ENCODE measurements at places on chromosomes 6 and 20.

DNA sequence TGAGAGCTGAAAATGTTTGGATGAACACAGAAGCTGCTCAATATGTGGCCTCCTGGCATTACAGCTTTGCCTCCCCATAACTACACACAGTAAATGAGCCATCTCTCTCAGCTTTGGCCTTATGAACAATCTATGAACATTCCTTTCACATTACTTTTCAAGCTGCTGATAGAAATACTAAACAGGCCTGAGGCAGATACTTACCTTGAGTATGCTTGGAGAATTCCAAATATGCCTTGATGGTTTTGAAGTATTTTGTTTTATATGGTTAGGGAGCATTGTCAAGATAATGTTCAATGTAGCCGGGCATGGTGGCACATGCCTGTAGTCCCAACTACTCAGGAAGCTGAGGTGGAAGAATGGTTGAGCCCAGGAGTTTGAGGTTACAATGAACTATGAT lies 104.5 kb downstream of the CD24 start:
- no peak for DNase-seq

GRCh38 chr6:19309661-19310060 lies 527.5 kb upstream of the ID4 start:
- DNase-seq, result no peak

- DNase-seq, result no peak
Measured at GRCh38 chr6:135992739-135993138, 141.2 kb downstream of the PDE7B start.

GRCh38 chr6:63444768-63445167 lies 125.0 kb upstream of the LGSN start:
- no peak for DNase-seq

DNA sequence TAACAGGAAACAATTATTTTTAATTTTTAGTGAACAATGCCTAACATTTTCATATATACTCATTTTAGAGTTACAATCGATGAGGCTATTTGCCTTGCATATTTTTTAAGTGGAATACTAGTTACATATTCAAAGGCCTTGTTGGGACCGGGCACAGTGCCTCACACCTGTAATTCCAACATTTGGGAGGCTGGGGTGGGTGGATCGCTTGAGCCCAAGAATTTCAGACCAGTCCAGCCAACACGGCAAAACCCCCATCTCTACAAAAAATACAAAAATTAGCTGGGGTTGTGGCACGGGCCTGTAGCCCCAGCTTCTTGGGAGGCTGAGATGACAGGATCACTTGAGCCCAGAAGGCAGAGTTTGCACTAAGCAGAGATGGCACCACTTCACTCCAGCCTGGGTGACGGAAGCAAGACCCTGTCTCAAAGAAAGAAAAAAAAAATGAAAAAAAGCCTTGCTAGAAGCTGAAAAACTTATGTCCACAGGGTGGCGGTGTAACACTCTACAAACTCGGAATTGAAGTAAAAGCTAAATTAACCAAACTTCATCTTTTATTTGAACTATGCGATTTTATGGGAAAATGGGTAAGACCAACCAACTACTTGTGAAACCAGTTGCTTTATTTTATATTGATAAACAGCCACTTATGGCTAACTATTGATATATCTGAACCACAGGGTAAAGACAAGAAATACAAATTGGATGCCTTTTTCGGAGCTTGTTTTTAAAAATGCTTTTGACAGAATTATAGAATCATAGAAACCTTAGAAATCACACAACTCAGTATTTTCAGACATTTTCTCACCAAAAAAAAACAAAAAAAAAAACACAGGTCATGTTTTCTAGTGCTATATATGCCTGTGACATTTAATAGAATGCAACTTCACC lies 24.1 kb upstream of the ROS1 start:
- peak; percentile 60 for DNase-seq

DNA sequence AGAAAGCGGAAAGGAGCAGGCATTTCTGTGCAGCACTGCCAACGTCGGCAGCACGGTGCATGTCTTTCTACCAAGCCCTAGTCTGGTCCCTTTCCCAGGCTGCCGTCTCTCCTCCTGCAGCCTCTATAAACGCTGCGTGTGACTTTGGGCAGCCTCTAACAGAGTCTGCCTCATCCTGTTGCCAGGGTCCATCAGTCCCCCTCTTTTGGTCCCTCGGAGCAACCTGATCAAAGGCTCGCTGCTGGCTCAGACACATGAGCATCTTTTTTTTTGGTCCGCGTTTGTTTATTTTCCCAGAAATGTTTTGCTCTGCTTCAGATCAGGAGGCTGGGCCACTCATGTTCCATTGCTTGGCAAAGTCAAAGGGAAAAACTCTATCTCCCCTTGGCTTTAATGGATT lies 166.8 kb upstream of the CST7 start:
- no peak for DNase-seq

DNA sequence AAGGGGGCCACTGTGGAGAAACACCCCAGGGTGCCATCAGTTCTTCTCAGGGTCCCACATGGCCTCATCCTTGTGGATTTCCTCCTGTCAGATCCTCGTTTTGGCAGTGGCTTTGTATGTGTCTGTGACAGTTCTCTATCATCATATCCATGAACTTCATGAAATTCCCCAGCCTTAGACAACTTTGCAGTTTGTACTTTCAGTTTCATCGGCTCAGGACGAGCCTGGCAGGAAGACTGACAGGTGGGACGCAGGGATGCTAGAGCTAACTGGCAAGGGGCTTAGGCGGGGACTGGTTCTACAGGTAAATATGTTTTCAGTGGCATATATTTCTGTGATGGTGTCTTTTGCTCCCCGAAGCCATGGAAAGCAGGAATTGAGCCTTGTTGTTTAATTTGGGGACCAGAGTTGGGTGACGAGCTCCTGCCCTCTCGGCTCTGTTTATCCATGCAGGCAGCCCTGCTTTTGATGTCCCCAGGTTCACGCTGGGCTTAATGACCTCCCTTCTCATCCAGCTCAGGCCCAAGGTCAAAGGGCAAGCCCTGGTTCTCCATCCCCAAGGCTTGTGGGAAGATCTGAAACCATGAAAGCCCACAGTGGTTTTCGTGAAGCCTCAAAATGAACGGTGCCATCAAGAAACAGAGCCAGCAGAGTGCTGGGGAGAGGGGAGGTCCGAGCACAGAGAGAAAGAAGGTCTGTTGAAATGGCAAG lies 11.2 kb downstream of the SDCBP2 start:
- DNase-seq, result no peak

DNA sequence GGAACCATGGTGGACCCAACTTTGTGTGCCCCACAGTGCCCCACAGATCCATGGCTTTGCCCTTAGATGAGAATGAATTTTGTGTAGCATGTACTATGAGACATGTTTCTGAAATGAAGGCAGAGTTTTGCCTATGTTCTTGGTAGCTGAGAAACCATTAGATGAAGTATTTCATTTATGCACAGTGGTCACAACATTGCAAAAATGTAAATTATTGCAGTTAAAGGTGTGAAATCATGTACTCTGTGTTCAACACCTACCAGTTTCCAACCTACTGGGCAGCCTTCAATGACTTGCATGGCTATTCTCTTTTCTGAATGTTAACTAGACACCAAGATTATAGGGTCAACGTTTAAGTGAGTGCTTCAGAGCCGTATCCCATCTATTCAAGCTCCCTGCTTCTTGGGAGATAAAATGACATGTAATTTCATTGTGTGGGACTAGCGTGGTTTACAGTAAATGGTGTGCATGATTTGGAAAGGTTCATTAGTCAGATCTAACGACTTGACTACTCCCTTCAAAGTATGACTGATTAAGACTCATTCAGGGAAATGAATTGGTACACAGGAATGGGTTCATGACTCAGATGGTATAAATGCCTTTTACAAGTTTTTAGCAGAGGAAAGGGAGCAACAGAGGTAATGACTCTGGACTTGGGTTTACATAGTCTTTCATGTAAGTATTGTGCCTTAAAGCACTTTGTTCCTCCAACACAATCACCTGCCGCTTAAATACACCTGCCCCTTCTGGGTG lies 106.1 kb upstream of the AKIRIN2 start:
- no peak for DNase-seq

DNA sequence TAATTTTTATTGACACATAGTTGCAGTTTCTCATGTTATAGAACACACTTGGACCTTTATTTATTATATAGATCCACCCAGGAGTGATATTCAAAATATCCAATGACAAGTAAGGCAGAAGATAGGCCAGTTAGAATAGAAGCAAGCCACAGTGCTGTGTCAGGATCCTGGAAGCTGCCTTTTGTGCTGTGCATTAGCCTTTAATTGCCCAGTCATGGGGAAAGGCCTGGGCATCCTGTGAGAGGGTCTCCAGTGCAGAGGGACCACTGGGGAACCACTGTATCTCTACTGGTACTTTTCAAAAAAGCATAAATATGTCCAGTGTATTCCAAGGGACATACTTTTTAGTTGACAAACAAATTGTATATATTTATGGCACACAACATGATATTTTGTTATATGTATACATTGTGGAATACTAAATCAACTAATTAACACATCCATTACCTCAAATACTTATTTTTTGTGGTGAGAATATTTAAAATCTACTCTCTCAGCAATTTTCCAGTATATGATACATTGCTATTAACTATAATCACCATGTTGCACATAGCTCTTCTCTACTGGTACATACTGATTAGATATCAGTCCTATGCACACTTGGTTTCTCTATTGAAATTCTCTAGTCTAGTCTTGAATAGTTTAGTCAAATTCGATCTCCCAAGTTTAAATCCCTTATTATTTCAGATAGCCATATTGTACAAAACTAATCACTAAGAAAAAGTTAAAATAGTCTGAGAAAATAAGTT lies 59.5 kb downstream of the CDC40 start:
- DNase-seq, result no peak

- no peak for DNase-seq
Measured at GRCh38 chr6:13319891-13320564, 8.3 kb downstream of the TBC1D7 start.

DNA sequence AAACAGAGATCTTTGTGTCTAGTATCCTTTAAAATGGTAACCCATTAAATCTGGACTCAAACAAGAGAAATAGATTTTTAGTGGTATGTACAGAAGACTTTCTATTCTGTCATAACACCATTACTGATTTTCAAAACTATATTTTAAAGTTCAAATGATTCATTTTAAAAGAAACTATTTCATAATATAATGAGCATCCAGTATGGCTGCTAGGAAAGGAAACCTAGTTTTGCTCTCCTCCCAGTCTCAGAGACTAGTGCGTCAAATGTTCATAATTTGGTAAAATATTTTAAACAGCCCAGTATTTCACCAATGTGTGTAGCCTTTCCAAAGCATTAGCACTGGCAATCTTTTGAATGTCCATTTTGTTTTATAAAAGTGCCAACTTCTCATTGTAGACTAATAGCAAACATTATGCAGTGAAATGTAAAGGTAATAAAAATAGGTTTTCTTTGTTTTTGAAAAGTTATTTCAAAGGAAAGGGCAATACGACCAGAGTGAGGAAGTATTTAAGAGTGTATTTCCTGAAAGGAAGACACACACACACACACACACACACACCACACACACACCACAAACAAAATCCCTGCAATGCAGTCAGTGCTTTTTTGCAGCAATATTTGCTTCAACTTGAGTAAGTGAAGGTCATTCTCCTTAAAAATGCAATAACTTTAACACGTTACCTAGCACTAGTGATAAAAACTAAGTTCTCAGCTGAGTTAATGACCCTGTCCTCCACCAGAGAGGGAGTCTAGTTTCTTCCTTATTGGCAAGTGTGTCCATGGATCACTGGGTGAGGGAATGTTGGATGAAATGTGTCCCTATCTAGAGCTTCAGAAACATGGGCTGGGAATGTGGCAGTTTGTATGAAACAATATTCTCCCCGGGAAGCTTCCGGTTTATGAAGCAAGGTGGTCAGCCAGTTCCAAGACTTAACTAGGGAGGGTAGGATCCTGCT lies 4.6 kb downstream of the PPP1R3G start:
- no peak for DNase-seq

DNA sequence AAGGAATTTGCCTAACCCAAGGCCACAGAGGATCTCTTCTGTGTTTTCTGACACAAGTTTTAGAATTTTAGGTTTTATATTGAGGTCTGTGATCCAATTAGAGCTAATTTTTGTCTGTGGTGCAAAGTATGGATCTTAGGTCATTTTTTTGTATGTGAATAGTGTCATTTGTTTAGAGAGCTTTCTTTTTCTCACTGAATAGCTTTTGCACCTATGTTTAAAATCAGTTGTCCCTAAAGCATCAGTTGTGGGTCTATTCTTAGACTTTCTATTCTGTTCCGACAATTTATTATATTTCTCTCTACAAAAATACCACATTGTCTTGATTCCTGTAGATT lies 341 bp upstream of the MCM9 start:
- DNase-seq, result no peak

DNA sequence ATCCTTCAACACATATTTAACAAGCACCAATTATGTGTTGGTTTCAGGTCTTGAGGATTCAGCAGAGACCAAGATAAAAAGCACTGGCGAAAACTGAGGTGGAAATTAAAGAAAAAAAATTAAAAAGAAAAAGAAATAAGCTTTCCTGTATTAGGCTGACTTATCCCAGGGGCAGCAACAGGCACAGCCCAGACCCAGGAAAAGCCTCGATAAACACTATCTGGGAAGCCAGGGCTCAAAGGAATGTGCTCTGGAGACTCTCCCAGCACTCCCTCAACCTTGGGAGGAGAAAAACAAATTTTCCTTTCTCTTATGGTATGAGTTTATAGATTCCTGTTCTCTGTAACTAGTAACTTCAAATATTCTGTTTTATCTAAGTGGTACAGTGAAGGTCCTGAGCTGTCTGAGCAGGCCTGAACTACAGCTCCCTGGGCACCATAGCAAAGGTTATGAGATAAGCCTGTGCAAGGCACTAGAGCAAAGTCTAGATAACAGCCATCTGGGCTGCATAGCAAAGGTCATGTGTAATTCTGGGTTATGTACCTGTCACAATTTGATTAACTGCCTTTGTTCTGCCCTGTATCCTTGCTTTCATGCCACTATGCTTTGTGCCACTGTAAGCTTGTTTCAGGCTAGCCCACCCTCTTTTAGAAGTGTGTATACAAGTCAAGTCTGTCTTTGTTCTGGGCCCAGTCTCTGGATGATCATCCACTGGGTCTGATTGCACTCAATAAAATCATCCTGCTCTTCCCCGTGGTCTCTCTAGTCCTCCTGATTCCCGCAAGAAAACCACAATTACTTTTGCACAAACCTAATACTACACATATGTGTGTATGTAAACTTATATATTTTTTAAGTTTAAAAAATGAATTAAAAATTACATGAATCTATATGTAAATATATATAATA lies 54.0 kb downstream of the IL22RA2 start:
- DNase-seq, result no peak

DNA sequence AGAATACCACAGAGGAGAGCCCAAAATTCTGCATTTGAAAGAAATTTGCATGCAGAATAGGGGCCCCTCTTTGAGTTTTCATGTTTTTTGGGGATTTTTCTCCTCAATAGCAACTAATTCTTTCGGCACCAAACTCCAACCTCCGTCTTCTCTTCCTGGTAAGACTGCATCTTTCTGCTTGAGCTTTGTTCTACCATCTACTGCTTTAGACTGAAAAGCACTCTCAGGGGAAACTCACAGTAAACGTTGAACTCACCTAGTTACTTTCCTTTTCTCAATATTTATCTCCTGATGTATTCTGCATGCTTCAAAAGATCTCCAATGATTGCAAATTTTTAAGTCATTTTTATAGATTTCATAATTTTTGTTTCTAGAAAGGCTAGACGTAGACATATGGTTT lies 36.9 kb upstream of the HLA-DQB1 start:
- no peak for DNase-seq

- no peak for DNase-seq
Measured at GRCh38 chr6:126941751-126942150, 176.7 kb upstream of the RSPO3 start.
